Activated CD4-positive, CD25-positive, alpha-beta regulatory T cell treated with anti-CD3 and anti-CD28 coated beads, Interleukin-2, amount 50 U/mL, for 16 hours (primary cell): ENCODE measurements at places on chromosomes 13 and 19.

GRCh38 chr13:111423168-111423785, 102.8 kb downstream of the TEX29 start:
- DNase-seq, result no peak

GRCh38 chr13:20980430-20980829, 77.9 kb upstream of the XPO4 start:
- DNase-seq, result no peak

DNA sequence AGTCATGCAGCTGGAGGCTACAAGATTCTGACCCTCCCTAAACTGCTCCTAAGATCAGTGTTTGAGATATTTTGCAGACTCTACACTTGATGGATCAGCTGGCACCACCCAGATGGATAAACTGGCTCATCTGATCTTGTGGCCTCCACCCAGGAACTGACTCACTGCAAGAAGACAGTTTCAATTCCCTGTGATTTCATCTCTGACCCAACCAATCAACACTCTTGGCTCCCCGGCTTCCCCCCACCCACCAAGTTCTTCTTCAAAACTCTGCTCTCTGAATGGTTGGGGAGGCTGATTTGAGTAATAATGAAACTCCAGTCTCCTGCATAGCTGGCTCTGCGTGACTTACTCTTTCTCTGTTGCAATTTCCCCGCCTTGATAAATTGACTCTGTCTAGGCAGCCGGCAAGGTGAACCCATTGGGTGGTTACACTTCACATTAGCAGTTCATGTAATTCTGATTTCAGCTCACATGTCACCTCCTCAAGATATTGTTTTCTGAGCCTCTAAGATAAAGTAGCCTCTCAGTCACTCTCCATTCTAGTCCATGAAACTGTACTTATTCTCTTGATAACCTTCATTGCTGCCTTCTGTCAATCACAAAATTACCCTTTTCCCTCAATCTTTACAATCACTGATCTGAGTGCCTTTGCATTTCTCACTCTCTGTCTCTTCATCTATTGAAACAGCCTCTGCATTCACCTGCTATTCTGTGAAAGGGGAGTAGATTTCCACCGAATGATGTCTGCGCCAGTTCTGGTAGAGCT, 9.9 kb upstream of the FPR3 start:
- no peak for DNase-seq

DNA sequence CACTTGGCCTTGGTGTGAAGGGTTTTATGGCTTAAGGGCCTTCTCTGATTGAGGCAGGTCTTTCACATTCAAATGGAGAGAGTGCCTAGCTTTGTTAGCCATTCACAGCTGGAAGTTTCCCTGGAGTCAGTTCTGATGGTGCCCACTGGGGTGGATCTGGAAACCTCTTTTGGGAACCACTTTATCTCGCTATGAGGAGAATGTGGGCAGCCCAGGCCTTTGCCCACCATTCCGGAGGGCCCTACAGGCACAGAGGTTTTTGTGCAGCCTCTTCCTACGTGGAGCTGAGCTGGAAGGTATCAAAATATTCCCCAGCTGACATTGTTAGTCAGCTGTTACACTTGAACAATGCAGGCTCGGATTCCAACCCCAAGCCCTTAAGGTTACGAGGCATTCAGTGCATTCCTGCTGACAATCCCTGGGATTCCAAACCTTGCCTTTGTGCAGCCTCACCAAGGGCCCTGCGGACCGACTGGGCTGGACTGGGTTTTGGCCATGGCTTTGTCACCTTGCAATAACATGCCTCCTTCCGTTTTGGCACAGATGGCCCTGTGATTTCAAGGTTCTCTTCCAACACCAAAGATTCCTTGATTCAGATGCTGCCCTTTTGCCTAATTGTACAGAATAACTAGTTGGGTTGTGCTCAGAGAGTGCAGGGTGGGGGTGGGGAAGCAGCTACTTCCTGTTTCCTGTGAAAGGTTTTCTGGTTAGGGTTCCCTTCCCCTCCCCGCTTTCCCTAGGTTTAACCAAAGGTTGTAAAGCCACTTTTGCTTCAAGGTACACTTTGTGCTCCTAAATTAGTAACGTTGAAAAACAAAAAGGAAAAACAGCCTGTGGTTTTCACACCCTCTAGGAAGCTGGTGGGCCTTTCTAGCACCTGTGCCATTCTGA, 27.0 kb downstream of the SAE1 start:
- DNase-seq, result peak; percentile 18

GRCh38 chr13:30932481-30933353, at the start of gene TEX26:
TSS of gene TEX26 (plus strand) at chr13:30932656. CDS start at chr13:30932716, 60 bp downstream.
- DNase-seq, result no peak

DNA sequence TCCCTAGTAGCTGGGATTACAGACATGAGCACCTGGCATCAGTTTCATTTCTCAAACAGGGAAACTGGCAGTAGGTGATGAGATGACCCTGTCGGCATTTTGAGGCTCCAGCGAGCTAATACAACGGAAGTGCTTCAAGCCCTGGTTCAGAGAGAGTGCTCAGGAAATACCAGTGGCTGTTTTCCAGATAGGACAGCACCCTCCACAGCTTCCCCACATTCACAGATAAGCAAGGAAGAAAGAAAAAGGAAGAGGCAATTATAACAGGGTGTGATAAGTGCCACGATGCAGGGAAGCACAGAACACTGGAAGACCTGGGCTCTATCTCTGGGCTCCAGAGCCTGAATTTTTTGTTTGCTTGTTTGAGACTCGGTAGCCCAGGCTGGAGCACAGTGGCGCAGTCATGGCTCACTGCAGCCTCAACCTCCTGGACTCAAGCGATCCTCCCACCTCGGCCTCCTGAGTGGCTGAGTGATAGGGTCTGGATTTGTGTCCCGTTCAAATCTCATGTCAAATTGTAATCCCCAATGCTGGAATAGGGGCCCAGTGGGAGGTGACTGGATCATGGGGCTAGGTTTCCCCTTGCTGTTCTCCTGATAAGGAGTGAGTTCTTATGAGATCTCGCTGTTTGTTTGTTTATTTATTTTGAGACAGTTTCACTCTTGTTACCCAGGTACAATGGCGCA, 43.5 kb downstream of the PIN1 start:
- DNase-seq, result no peak

GRCh38 chr19:45901912-45902650, at the start of gene MYPOP:
TSS of gene MYPOP (minus strand) at chr19:45902613. CDS start at chr19:45901773, 840 bp downstream.
- DNase-seq, result no peak

- DNase-seq, result peak; percentile 28
These were observed 10.4 kb upstream of the TYK2 start for GRCh38 chr19:10390652-10391286.

GRCh38 chr19:19372656-19373416, 32.6 kb upstream of the GATAD2A start:
- DNase-seq, result no peak

DNA sequence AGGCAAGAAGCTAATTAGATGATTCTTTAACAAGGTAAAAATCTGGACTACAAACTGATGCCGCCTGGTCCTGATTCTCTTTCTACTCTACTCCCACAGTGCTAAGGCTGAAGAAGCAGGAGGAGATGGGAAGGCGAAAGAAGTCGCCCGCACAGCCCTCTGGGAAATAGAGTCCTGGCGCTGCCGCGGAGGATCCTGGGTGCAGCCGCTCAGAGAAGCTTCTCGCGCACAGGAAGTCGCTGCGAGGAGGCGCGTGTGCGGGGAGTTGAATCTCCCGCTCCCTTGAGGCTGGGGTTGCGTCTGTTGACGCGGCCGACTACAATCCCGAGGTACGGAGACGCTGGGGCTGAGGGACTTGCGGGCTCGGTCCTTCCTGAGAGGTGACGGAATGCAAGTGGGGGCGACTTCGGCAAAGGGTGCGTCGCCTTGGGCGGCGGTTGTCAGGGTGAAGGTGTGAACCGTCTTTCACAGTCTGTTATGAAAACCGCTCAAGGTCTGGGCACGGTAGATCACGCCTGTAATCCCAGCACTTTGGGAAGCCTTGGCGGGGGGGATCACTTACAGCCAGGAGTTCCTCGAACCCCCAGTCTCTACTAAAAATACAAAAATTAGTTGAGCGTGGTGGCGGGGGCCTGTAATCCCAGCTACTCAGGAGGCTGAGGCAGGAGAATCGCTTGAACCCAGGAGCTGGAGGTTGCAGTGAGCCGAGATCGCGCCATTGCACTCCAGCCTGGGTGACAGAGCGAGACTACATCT, at the start of gene ZNF473:
Gene ZNF473 (plus strand): TSS at position 212 of the 756 bp plus-strand sequence. CDS start 5,078 bp downstream, outside the sequence.
- DNase-seq, result peak; percentile 85

DNA sequence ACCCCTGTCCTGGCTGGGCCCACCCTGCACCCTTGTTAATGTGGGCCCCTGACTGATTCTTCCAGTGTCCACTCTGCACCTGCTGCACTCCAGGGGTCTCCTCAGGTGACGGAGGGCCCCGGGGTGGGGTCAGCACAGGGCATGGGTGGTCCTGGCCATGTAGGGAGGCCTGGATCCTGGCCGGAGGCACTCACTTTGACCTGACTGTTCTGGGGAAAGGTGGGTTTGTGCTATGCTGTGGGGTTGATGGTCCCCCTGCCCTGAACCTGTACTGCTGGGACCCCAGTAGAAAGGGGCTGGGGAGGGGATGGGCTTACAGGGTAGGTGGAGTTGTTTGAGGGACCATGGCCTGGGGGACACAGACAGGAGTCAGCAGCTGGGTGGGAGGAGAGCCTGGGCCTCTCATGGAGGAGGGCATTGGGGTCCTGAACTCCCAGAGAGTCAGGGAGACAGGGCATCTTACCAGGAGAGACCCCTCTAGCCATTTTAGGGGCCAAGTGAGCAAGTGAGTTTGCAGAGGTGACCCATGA, 25.8 kb upstream of the CEACAM1 start:
- no peak for DNase-seq

DNA sequence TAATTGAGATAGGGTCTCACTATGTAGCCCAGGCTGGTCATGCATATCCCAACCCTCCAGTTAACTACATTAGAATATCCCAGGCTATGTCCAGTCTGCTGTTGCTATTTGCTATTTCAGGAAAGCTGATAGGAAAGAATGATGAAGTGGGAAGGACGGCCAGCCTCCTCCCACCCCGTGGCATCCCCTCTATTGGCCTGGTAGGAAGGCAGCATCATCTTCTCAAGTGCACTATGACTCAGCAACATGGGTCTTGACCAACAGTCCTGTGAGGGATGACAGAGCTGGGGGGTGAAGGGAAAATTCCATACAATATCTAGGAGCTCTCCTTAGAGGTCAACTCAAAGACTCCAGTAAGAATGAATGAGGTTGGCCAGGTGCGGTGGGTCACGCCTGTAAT, 48.0 kb upstream of the ABCC4 start:
- no peak for DNase-seq

DNA sequence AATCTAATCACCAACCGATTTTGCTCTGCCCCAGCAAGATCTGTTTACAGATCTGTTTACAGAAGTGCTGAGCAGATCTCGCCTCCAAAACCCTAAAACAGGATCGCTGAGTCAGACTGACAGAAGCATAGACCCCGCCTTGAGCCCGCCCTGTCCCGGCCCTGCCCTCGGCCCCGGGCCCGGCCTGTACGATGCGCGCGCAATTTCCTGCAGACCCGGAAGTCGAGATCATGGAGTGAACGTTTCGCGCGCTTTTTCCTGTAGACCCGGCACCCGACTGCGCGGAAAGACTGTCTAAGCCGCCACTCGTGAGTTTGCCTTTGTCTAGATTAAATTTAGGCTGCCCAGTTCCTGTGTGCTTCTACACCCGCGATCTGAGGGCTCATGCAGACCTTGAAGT, at the start of gene ZNF534:
Gene ZNF534 (plus strand): TSS at position 212 of the 400 bp plus-strand sequence. CDS start 2,327 bp downstream, outside the sequence.
- no peak for DNase-seq

- DNase-seq, result no peak
These were observed 18.1 kb downstream of the ARHGEF18 start for GRCh38 chr19:7366701-7367420.

GRCh38 chr19:46785980-46786235, 2.5 kb downstream of the SLC1A5 start:
- no peak for DNase-seq

- no peak for DNase-seq
These were observed 859.0 kb upstream of the SPRY2 start for GRCh38 chr13:81199956-81200355.

DNA sequence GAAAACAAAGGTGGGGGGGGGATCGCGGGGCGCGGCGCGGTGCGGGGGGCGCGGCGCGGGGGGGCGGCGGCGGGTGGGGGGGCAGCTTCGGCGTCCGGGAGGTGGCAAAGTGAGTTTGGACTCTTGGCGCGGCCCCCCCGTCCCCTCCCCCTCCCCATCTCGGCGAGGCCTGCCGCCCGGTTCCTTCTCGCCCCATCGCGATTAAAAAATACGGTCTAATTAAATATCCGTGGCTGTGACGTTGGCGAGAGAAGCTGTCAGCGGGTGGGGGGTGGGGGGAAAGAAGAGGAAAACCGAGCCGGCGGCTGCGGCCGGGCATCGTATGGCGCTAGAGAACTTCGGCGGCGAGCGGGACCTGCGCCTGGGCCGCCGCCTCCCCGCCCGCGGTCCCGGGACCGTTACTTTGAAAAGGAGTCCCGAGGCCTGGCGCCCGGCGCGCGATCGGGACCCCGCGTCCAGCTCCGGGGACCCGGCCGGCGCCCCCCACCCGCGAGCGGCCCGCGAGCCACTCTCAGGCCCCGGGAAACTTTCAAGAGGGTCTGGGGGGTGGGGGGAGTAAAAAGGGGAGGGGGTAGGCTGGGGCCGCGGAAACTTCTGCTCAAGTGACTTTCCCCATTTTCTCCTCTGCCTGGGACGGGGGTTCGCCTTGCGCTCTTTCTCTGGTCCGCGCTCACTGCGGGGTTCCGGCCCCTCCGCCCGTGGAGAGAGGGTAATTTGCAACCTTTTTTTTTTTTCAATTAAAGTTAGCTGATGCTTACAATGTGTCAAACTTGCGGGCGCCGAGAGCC, 146.3 kb upstream of the ZNF536 start:
- DNase-seq, result no peak

- peak; percentile 51 for DNase-seq
These were observed 9.8 kb upstream of the GNA15 start for GRCh38 chr19:3125900-3126524.

DNA sequence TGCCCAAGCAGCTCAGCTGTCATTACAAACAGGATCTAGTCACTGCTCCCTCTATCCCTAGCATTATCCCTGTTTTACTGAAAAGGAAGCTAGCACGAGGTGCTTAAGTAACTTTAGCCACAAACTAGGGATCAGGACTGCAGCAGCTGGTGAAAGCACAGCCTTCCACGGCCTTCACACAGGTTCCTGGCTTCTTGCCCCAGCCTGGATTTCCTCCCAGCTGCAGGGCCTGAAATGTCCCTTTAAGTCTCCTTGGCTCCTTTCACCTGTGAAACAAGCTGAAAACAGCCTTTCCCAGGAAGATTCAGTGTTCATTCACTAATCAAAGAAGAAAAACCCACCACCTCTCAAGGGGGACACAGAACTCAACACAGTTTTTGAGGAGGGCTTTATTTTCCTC, 754.5 kb downstream of the DIAPH3 start:
- DNase-seq, result no peak

GRCh38 chr19:46659151-46660007, 1.6 kb downstream of the DACT3 start:
- DNase-seq, result no peak

- no peak for DNase-seq
These were observed 125.0 kb downstream of the RXFP2 start for GRCh38 chr13:31864307-31864706.

GRCh38 chr19:10780368-10780767, 55.6 kb downstream of the TMED1 start:
- no peak for DNase-seq

- DNase-seq, result no peak
These were observed 27.2 kb upstream of the NDUFS7 start for GRCh38 chr19:1356508-1356865.
